LHCN-M2 (cell line): ENCODE measurements at places on chromosomes 7 and 10. TPM values are rescaled to one million over a fixed set of nuclear protein-coding genes. Genes with fewer than 3 reads are reported as not detected.

The CRCP gene
- 33.7 and 37.9 TPM in 2 replicates for total RNA-seq

The LRRC61 gene
- not detected in 2 replicates for total RNA-seq

The NUDCD3 gene
- 78.4 and 79.7 TPM in 2 replicates for total RNA-seq

The CPA4 gene
- total RNA-seq, result 90.5 and 118 TPM in 2 replicates

DNA sequence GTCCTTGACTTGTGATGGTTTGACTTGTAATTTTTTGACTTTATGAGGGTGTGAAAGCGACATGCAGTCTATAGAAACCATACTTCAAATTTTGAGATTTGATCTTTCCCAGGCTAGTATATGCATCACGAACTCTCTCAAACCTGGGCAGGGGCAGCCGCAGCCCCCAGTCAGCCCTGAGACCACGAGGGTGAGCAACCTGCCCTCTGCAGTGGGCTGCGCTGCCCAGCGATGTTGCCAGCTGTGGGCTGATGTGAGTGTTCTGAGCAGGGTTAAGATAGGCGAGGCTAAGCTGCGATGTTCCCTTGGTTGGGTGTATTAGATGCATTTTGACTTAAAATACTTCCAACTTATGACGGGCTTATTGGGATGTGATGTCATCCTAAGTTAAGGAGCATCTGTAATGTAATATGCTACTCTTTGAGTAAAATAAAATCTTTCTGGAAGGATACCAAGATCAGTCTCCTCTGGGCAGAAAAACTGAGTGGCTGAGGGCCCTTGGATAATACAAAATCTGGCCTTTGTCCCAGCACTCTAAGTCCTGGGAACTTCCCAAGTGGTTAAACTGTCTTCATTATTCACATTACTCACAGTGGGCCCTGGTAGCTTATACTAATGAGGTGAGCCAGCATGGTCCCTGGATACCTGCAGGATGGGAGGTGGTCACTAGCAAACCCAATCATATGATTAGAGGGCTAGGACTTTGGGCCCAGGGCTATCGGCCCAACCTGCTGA is 28.4 kb upstream of the CNPY1 start:
- DNase-seq, result no peak

GRCh38 chr7:150800581-150801241 is at the start of gene TMEM176A:
Gene TMEM176A (plus strand): TSS chr7:150800769. CDS start chr7:150801551, 782 bp downstream.
- DNase-seq, result no peak

DNA sequence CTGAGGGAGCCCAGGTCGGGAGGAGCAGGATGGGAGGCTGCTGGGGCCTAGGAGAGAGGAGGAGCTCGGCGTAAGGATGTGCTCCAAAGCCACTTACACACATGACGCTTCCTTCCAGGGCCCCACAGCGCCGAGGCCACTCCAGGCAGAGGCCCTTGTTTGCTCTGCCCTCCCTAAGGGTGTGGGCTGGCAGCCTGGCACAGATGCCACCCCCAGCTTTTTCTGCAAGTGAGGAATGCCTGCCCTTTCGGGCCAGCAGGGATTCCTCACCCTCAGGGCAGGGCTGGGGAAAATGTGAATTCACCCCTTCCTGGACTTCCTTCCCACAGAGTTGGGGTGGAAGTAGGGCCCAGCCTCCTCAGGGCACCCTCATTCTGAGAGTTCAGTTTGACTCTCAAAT is 5.6 kb upstream of the AQP1 start:
- no peak for DNase-seq

DNA sequence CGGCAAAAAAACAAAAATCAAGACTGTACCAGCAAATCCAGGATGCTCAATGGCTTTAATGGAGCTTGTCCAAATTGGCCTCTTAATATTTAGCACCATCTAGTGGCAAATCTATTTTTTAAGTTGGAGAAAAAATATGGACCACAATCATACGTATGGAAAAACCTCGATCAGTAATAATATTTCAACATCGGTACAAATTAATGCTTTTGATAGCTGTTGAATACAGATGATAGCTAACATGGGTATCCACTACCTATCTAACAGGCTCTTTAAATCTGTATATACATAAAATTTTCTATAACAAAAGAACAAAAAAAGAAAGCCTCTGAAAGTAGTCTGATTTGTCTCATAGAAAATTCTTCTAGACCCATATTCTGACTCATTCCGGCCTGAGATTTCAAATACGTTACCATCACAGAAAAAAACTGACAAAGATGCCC is 29.2 kb downstream of the COA1 start:
- DNase-seq, result peak; percentile 75

GRCh38 chr10:53690524-53691240 is 918.1 kb upstream of the MBL2 start:
- no peak for DNase-seq
